ENCODE measurements at places on chromosomes 12 and 14.

DNA sequence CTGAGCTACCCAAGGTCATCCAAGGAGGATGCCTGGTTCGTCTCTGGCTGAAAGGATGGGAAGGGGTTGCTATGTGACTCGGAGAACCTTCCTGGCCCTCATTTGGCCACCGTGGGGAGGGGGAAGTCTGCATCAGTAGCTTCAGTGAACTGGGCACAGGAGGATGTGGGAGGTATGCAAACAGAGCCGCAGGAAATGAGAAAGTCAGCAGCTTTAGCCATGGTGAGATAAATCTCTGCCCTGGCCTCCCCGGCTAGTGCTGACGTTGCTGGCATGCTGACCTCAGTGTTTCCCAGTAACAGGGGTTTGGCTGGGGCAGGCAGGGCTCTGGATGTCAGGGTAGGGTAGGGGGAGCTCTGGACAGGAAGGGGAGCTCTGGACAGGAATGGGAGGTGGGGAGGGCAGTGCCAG is 2.3 kb upstream of the CEBPE start:
- no peak for DNase-seq

- no peak for DNase-seq
Measured at GRCh38 chr12:120095736-120096135, 20.8 kb downstream of the RAB35 start.

- DNase-seq = no peak
Measured at GRCh38 chr14:90599748-90600507, 203.1 kb downstream of the CALM1 start.

- DNase-seq = no peak
Measured at GRCh38 chr14:38904959-38905358, 198.1 kb downstream of the SEC23A start.

GRCh38 chr12:8662593-8662992 is at the start of gene MFAP5:
Gene MFAP5, minus strand, starts transcription at chr12:8662826. Its CDS starts 722 bp downstream, at chr12:8662104.
- DNase-seq = no peak

DNA sequence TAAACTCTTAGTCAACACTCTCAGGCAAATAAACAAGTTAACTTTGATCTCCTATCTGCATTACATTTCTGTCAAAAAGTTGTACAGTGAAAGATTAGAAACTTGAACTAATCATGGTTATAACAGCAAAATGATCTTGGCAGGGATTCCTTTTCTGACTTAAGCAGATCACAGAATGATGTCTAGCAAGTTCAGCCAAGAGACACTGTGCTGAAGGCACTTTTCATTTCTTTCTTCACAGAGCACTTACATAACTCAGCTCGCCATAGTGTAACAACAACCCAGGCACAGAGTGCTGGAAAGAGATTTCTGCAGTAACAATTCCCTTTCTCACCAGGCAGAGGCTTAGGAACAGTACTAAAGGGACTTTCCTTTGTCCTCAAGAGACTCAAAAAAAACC is 19.6 kb upstream of the CSRP2 start:
- no peak for DNase-seq

- no peak for DNase-seq
Measured at GRCh38 chr12:5830111-5830510, 114.9 kb downstream of the ANO2 start.

GRCh38 chr14:47539031-47539461 is 136.4 kb downstream of the MDGA2 start:
- DNase-seq = no peak

All from GM12892 (cell line).